ENCODE measurements at places on chromosomes 2 and 18.

- H3K4me3 ChIP-seq, result no peak overlapping the region
- peaks cover 3% of the 10 kb centered on the region for H3K4me1 ChIP-seq
- H3K27me3 ChIP-seq, result no peaks in the 10 kb centered on the region
- DNase-seq, result no peak
- no peak overlapping the region for H3K27ac ChIP-seq
Observed at GRCh38 chr2:45859682-45860081, 208.2 kb downstream of the PRKCE start.

DNA sequence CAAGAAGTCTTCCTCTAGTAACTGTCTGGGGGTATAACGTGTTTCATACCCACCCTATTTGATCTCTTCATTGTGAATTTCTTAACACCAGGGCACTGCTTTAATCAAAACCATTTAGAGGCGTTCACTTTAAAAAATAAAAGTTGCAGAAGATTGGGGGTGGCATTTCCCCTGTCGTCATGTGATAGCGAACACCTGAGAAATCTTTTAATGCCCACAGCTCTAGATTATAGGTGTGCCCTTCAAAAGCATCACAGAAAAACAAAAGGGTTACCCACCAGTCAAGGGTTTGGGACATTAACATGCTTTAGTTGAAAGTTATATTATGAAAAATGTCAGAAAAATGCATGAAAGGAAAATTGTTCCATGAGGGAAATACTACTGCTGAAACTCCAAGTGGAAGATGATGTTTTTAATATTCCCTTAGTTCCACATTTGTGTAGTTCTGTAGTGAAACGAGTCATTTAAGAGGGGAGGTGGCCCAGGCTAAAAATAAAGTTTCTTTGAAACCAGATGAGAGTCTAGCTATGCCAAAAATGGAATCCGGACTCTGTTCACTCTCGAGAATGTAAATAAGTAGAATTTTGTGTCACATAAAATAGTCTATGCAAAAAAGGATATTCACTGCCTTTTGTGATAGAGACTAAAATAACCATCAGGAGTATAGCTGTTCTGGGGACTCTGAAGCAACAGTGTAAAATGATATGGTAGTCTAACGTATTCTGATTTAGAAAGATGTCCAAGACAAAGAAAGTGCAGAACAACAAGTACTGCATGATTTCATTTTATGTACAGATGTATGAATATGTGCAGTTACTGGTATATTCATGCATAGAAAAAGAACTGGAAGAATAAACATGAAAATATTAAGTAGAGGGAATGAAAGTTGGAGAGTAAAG, 95.3 kb downstream of the TMEM247 start:
- H3K4me1 ChIP-seq, result peaks cover 4% of the 10 kb centered on the region
- H3K27me3 ChIP-seq, result no peaks in the 10 kb centered on the region
- no peak overlapping the region for H3K4me3 ChIP-seq
- DNase-seq, result no peak
- peaks cover 17% of the 10 kb centered on the region for H3K36me3 ChIP-seq

GRCh38 chr2:172806996-172807395, 71.4 kb downstream of the RAPGEF4 start:
- DNase-seq, result no peak
- no peak overlapping the region for H3K27ac ChIP-seq
- H3K4me1 ChIP-seq, result no peaks in the 10 kb centered on the region
- no peak overlapping the region for H3K4me3 ChIP-seq
- H3K27me3 ChIP-seq, result no peaks in the 10 kb centered on the region

DNA sequence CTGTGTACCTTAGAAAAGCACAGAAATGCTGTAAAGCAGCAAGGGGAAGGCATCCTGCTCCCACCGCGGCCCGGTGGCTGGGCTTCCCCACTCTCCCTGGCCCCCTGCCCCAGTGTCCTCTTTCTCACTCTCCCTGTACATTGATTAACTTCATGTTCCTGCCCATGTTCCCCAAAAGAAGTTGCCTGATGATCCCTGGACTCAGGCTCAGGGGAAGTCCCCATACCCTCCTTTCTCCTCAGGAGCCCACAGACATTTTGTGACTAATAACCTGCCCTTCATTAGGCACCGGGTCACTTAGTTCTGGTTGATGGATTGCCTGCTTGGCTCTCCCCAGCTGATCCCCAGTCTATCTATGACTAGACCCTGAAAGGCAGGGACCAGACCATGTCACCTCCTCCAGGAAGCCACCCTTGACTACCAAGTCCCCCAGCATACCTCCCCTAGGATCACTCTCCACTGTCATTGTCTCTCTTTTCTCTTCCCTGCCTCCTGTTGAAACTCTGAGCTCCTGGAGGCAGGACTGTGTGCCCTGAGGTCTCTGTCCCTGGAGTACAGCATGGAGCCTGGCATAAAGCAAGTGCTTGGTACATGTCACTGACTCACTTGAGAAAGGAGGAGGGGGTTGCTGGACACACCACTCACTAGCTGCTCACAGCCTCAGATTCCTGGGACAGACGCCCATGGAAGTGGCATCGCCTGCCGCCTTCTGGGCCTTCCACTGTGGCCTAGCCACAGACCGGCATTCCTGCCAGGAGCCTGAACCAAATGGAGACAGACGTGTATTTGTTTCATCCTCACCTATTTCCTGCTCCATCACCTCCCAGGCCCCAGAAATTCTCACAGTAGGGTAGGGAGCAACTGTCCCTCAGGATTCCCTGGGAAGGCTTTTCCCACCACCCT, 13.5 kb downstream of the MALL start:
- H3K4me1 ChIP-seq, result peaks cover 31% of the 10 kb centered on the region
- H3K4me3 ChIP-seq, result no peak overlapping the region
- peak overlapping the region; percentile 94 for H3K27ac ChIP-seq

DNA sequence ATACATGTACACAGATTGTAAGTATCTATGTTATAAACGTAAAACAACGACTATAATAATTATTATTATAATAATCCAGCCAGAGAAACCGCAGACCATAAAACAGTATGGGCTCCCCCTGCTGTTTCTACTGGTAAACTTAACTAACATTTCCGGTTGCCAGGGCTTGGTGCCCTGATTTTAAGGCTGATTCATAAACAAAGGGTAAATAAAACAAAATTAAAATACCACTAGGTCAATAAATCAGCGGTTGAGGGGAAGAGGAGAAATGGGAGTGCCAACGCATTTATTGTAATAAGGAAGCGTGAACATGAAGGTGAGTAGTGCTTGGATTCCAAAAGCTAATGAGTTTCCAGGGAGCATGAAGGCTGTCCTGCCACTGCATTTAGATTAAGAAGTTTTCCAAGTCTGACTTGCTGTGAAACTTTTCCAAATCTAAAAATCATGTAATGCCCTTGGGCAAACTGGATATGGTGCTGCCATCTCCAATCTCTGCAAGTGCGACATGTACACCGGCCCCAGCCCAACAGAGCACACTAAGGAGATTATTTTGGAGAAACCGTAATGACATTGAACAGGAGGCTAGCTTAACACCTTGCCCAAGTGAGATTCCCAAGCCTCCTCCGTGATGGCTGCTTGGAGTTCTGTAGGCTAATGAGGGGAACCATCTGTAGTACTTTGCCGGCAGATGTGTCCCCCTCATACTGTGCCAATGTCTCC, 50.7 kb upstream of the HNRNPA3 start:
- H3K4me1 ChIP-seq, result peaks cover 6% of the 10 kb centered on the region
- no peak overlapping the region for H3K4me3 ChIP-seq
- H3K36me3 ChIP-seq, result no peaks in the 10 kb centered on the region
- DNase-seq, result peak; percentile 41
- H3K27me3 ChIP-seq, result no peaks in the 10 kb centered on the region

DNA sequence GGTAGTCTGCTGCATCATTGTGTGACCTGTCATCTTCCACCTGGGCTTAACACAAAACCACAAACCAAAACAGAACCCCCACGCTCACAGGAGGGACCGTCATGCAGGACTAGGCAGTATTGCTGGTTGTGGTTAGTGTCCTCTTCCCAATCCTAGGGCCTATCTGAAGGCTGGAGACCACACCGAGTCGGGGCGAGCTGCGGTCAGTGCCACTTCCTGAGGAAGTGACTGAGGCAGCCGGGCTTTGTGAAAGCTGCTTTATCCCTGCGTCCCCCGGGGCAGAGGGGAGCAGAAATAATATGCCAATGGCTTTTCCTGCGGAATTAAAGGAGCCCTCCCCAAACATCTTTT, 22.9 kb downstream of the ZNF532 start:
- peak overlapping the region; percentile 10 for H3K27ac ChIP-seq
- H3K4me3 ChIP-seq, result no peak overlapping the region
- DNase-seq, result no peak
- H3K36me3 ChIP-seq, result peaks cover 4% of the 10 kb centered on the region
- no peaks in the 10 kb centered on the region for H3K27me3 ChIP-seq
- H3K4me1 ChIP-seq, result peaks cover 11% of the 10 kb centered on the region

- no peaks in the 10 kb centered on the region for H3K36me3 ChIP-seq
- H3K27me3 ChIP-seq, result peaks cover 4% of the 10 kb centered on the region
Observed at GRCh38 chr18:13239171-13239956, 20.8 kb downstream of the LDLRAD4 start.

GRCh38 chr2:20438334-20439192, 8.3 kb upstream of the RHOB start:
- H3K4me1 ChIP-seq, result peaks cover 5% of the 10 kb centered on the region
- peak overlapping the region; percentile 26 for H3K27ac ChIP-seq
- H3K4me3 ChIP-seq, result no peak overlapping the region
- no peaks in the 10 kb centered on the region for H3K36me3 ChIP-seq
- peak; percentile 94 for DNase-seq
- H3K27me3 ChIP-seq, result no peaks in the 10 kb centered on the region

- DNase-seq, result peak; percentile 80
- peaks cover 27% of the 10 kb centered on the region for H3K4me1 ChIP-seq
- H3K27ac ChIP-seq, result peak overlapping the region; percentile 1
- H3K27me3 ChIP-seq, result no peaks in the 10 kb centered on the region
Observed at GRCh38 chr2:65070172-65070830, 14.1 kb downstream of the CEP68 start.

DNA sequence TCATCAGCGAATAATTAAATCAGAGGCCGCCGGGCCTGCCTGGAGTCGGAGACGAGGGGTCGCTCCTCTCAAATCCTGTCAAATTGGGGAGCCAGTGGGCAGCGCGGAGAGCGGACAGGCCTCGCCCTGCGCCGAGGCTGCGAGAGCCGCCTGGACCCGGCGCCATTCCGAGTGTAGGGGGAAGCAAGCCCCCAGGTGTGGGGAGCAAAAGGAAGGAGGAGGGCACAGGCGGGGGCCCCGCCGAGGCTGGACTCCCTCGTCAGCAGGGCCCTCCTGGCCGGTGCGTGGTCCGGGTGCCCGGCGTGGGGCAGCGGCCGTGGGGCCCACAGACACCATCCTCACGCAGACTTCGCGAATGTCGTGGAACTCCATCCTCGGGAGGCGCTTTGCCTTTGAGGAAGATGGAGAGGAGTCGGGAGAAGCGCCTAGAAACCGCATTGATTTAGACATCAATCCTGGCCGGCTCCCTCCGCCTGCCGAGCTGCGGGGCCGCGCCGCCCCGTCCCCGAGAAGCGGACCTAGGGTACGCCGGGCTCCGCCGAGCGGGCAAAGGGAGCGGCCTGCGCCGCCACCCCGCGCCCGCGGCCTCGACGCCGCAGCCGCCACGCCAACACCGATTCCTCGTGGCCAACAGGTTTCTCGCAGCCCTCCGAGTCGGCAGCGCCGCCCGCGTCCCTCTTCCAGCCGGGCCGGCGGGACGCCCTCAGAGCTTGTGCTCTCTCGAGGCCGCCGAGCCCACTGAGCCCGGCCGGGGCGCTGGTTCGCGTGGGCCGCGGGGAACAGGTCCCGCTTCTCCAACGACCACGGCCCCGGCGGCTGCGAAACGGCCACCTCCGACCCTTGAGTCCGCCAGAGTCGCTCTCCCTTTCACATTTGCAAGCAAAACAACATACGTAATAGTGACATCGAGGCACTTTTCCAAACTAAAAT, 6.7 kb upstream of the ONECUT2 start:
- no peaks in the 10 kb centered on the region for H3K36me3 ChIP-seq
- H3K27me3 ChIP-seq, result peaks cover 64% of the 10 kb centered on the region
- H3K4me1 ChIP-seq, result no peaks in the 10 kb centered on the region
- no peak overlapping the region for H3K27ac ChIP-seq
- no peak for DNase-seq
